ENCODE measurements at places on chromosomes 16 and 17. TPM values are rescaled to one million over a fixed set of nuclear protein-coding genes. Genes with fewer than 3 reads are reported as not detected.

PKMYT1 gene
- 57.5 TPM for total RNA-seq

- DNase-seq, result no peak
These were observed 29.2 kb downstream of the TRPV3 start for GRCh38 chr17:3528403-3528851.

GRCh38 chr16:23557779-23558702, 514 bp downstream of the UBFD1 start:
- DNase-seq, result peak; percentile 69

DNA sequence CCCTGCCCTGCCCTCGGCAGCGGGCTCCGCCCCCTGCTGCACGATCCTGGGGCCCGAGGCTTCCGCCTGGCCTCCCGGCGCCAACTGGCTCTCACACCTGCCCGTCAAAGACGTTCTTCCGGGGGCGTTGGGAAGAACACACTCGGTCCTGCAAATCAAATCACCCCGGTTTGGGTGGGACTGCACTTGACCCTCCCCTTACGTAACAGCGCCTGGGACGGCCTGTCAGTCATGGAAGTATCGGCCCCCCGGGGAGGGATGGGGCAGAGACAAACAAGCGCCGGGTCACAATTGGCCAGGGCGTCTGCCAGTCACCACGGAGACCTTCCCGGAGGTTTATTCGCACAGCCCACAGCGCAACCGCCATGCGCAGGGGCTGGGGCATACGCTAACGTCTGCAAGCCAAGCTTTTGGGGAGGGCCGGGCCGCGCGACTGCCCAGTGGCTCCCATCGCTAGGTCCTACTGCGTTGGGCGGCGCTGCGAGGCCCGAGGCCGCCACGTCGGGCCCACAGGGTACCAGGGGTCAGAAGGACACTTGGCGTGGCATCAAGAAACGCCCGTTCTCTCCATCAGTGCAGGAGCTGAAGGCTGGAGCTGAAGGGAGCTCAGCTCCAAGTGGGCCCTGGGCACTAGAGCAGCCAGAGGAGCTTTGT, 388 bp upstream of the AKTIP start:
- peak; percentile 100 for DNase-seq

DNA sequence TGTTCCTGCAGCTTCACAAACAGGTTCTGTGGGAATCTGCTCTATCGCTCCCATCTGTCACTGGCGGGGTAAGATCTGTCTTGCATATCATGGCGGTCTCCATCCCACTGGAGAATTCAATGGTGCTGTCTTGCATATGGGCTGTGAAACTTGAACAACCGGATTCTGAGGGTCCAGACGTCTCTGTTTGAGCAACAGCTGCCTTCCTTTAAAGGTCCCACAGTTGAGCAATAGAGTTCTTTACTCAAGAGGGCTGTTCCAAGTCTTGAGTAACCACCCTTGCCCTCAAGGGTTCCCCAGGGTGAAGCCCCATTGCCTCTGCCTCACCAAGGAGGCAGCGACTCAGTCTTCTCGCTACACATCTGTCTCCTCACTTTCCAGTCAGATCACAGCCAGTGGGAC, 50.8 kb downstream of the ZFHX3 start:
- no peak for DNase-seq

NETO2 gene
- 394 TPM for total RNA-seq
